ENCODE measurements at places on chromosomes 6 and 20. TPM values are rescaled to one million over a fixed set of nuclear protein-coding genes. Genes with fewer than 3 reads are reported as not detected.
A peak's percentile ranks its signal among the peaks of the same experiment; 100 is the strongest.

- DNase-seq, result peak; percentile 94
These were observed 532.0 kb downstream of the BCKDHB start for GRCh38 chr6:80638213-80639055.

Gene VNN1
- total RNA-seq, result 0.19 TPM

- DNase-seq, result no peak
These were observed 59.4 kb downstream of the PLCG1 start for GRCh38 chr20:41196653-41197225.

- DNase-seq, result no peak
These were observed 46.2 kb upstream of the RNGTT start for GRCh38 chr6:89009624-89010059.

Gene CRISP3
- not detected for total RNA-seq

Gene BHLHE23
- total RNA-seq, result not detected

DNA sequence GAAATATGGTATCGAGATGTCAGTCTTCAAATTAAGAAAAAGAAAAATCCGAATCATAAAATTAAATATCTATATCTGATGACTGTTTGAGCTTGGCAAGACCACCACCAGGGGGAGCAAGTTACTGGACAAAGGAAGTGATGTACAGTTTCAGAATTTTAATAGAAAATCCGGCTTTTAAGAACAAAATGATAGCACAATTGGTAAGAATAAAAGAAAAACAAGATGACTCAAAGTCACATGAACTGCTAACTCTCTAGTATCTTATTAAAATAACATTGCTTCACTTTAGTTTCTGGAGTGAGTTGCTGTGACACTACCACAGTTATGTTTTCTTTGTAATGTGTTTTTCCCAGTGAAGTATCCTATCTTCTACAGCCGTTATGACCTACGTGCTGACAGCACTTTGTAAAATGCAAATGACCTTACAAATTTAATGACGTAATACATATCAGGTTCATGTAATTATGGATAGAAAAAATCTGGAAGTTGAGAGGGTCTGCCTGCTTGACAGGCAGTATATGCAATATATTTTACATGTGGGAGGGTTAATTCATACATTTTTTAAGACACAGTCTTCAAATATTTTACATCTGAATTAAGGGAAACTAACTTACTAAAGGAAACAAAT, 405.3 kb upstream of the HS3ST5 start:
- no peak for DNase-seq

DNA sequence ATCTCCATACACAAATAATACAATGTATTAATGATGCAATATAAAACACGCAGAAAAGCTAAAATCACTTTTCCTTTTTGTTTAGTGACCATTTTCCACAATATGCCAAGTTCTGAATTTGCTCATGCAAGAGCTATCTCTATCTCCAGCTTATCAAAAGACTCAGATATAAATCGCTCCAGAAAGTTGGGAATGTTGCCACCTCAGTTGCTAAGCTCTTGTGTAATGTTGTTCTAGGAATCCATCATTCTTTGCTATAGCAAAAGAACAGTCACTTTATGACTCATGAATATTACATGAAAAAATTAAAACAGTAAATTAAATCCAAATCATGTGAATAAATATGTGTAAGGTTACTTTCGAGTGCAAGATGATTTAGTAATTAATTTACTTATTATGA, 8.7 kb downstream of the PLAGL1 start:
- no peak for DNase-seq

DNA sequence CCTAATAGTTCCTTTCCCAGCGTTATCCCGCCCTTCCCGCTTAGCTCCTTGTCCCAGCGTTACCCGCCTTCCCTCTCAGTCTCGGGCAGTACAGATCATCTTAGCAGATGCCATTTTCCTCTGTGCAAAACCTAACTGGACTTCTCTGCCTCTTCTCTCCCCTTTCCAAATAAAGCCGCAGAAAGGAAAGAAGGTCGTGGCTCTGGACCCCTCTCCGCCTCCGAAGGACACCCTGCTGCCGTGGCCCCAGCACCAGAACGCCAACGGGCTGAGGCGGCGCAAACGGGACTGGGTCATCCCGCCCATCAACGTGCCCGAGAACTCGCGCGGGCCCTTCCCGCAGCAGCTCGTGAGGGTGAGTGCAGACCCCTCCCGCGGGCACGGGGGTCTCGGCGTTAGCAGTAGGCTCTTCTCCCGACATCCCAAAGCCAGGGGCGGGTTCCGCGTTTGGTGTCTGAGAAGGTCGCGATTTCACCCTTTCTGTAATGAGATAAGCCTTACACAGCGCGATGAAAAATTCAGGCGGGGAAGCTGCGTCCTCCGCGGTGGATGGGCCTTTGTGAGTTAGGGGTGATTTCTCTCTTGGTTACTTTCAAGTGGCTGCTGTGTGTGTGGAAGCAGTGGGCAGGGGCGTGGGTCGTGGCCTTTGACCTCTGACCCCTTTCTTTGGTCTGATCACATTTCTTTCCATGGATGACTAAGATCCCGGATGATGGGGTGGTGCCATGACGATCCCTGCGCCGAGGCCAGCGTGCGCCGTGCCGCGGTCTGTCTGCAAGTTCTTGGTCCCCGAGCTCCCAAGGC, 292.7 kb downstream of the TAF4 start:
- no peak for DNase-seq

DNA sequence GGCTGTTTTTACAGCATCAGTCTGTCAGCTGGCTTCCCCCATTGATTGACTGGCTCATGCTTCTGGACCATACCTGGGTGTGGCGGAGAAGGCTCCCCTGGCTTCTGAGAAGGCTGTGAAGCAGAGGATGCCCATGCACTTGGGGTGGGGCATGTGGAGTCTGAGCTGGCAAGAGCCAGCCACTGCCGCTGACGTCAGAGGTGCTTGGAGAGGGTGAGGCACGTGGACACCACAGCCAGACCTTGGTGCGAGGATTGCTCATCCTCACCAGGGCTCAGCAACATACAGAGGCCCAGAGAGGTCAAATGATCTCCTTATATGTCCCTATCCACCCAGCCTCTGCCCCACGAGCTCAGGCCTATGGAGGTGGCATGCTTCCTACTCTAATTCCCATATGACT, 211.2 kb upstream of the PMEPA1 start:
- DNase-seq, result no peak

- DNase-seq, result no peak
These were observed 91.3 kb upstream of the GGTLC1 start for GRCh38 chr20:24079661-24080412.

DNA sequence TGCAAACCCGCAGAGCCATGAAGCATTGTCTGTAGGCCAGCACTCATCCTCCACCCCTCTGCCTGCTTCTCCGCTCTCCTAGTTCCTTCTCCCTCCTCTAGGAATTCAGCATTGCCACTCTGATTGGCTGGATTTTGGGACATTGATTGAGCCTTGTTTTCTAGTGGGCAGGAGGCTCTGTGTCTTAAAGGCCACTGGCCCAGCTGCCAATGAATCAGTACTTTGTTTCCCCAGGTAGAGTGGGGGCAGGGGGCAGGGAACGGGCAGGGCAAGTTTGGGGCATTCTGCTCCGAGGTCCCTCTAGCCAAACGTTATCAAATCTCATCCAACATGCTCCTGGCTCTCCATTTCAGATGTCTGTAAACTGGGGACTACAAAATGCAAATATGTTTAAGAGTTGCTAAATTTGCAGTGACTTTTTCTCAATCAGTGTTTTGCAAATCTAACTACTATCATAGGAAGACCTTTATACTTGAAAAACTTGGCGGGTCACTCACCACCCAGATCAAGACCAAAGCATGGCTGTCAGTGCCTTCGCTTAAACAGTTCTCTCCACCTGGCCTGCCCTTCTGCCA, 10.4 kb upstream of the BPI start:
- no peak for DNase-seq

DNA sequence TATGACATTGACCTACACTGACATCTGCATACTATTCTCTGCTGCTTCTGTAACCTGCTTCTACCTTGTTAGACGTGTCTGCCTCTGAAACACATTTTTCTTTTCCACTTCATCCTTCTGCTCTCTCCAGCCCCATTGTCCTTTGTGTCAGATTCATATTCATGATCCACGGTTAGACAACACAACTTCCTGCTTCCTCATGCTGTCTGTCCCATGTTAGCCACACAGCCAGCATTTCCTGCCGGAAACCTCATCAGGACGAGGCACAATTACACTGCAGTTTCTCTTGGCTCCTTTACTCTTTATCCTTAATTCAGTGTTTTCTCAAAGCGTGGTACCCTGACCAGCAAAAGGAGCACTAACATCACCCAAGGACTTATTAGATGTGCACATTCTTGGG, 150.2 kb downstream of the TBC1D7 start:
- DNase-seq, result no peak

Gene KHDC1
- 2.9 TPM for total RNA-seq

Gene GPX5
- not detected for total RNA-seq

- no peak for DNase-seq
These were observed 8.7 kb upstream of the APCDD1L start for GRCh38 chr20:58523971-58524315.

Gene KCNK17
- total RNA-seq, result not detected

Gene TMEM74B
- 0.76 TPM for total RNA-seq

- DNase-seq, result no peak
These were observed 12.7 kb downstream of the STX11 start for GRCh38 chr6:144162977-144163376.

Gene ARMH2
- not detected for total RNA-seq

DNA sequence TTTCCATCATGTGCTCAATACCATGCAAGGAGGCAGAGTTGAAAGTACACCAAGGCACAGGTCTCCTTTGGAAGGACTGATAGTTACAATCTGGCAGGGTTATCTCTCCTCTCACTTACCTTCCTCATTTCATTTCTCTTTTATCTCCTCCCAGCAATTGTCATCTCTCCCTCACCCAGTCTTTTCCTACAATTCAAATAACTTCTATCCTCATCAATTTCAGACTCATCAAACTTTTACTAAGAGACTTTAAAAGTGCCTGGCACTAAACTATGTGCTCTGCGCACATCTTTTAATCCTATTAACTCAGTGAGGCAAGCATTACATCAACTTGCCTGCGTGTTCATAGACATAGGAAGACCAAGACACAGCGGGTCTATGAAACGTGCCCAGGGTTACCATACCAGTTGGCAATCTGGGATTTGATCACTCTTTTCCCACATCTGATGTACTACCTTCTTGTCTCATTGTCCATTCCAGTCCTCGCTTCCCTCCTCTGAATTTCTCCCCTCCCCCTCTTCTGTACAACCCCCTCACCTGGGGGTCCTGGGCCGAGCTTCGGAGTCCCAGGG, 1.2 kb downstream of the VARS1 start:
- no peak for DNase-seq

Gene HRH3
- not detected for total RNA-seq

- no peak for DNase-seq
These were observed 1.4 kb upstream of the METTL24 start for GRCh38 chr6:110359556-110359955.

- no peak for DNase-seq
These were observed 52.7 kb upstream of the ELMO2 start for GRCh38 chr20:46458866-46459750.

Gene MUC22
- total RNA-seq, result not detected

Gene TRIM39
- 8.0 TPM for total RNA-seq

Gene HMGCLL1
- total RNA-seq, result not detected

DNA sequence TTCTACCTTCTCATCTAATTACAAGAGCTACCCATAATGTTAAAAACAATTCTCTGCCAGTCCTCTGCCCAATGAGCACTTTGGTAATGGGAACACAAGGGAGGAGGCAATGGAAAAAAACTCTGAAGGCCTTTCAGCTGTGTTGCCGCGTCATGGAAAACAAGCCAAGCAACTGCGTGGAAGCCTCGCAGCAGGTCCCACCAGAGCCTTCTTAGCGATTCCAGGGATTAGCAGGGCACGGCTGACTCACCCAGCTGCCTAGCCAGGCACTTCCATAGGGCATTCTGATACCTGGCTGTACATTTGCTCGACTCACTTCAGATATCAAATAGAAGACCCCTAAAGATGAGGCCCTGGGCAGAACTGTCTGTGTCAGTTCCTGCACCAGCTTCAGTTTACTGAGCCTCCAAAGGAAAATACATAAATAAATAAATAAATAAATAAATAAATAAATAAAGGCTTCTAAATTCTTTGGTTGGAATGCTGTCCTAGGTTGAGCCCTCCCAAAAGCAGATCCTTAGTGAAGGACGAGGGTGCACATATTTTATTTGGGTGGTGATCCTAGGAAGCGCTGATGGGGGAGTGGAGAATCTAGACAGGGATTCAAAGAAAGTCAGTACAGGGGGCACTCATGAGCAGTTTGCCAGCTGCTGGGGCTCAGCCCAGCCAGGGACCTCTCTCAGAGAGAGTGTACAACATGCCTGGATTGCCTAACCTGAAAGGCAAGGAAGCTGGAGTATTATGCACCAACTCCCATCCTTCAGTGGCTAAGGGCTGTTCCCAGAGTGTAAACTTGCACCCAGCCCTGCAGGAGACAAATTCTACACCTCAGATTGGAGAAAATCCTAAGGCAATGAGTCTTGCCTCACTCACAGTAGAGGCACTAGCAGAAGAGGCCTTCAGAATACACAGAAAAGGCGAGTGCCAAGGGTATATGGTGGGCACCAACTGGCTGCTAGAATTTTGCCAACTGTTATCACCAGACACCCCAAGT, 18.2 kb downstream of the SNAP25 start:
- no peak for DNase-seq

GRCh38 chr20:37972256-37973058, 60.8 kb downstream of the TTI1 start:
- no peak for DNase-seq

DNA sequence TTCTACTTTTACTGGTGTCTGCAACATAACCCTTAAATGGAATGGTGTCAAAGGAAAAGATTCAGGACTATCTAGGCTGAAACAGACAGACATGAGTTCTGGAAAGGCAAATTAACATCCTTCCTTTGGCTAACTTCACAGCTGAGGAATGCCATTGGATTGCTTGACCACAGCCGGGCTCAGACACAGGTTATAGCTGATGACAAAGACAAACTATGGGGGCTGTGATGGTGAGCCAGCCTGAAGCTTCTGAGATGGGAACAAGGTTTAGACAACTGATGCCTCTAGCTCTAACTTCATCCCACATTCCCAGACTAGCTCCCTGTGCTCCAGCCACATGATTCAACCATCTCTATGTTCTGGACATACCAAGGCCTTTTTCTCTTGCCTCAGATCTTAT, 15.3 kb downstream of the POLR1C start:
- DNase-seq, result no peak

DNA sequence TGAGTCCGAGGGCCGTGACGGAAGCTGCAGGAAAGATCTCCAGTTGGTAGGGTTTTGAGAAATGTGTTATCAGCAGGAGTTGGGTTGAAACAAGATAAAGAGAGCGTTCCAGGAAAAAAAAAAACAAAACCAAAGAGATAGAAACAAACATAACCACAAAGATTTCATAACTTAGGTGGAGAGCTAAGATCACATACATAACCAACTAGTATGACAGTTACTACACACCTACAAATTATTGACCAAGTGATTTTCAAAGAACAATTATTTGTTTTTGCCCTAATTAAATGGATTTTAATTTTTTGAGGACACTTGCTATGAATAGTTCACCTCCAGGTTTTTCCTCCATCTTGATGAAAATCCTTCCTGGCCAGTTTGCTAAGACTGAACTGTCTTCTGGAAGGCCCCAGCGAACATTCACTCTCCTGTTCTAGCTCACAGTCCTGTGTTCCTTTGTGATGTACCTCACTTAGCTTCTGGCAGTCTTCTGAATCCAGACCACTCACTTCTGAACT, 69.4 kb downstream of the SNX9 start:
- DNase-seq, result no peak
